ENCODE measurements at places on chromosomes 6 and 20.

GRCh38 chr6:20777801-20778200 is 243.5 kb downstream of the CDKAL1 start:
- no peak for DNase-seq
- H3K4me3 ChIP-seq: no peak overlapping the region
- no peaks in the 10 kb centered on the region for H3K27me3 ChIP-seq

DNA sequence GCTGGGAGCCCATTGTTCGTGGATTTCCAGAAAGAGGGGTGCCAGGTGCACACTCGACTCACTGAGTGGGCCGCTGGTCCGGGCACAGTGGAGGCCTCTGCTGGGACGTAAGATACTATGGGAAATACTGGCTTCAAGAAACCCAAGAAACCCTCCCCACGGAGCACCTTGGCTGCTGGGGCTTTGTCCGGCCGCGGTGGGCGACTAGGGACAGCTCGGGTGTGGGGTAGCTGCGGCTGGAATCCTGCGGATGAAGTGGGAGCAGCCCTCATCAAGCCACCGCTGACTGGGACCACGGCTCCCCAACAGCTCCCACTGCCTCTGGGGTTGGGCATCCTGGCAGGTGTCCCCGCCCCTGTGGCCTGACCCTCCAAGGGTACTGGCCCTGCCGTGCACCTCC is 69.5 kb upstream of the GATA5 start:
- H3K27me3 ChIP-seq: no peaks in the 10 kb centered on the region
- H3K4me1 ChIP-seq: peaks cover 17% of the 10 kb centered on the region
- H3K36me3 ChIP-seq: no peaks in the 10 kb centered on the region
- H3K27ac ChIP-seq: no peak overlapping the region
- DNase-seq: no peak
- no peak overlapping the region for H3K4me3 ChIP-seq

DNA sequence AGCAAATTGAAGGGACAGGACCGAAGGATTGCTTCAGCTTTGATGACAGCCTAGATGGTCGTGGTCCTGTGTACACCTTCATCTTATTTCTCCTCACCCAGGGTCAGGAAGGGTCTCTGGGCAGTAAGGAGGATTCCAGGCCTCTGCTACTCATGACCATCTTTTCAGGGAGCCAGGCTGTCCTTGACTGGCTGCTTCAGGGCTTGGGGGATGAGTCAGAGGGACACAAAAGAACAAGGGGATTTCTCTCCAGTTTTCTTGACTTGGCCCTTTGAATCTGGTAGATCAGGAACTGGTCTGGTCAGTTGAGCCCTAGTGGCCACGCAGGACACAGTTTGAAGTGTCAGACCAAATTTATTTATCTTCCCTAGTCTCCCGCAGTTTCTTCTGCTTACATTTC is 402.1 kb upstream of the CHD6 start:
- no peak overlapping the region for H3K27ac ChIP-seq
- H3K36me3 ChIP-seq: no peaks in the 10 kb centered on the region
- DNase-seq: no peak
- peaks cover 6% of the 10 kb centered on the region for H3K27me3 ChIP-seq
- no peak overlapping the region for H3K4me3 ChIP-seq

GRCh38 chr20:21288587-21289370 is 14.4 kb upstream of the XRN2 start:
- H3K27ac ChIP-seq: no peak overlapping the region
- no peaks in the 10 kb centered on the region for H3K4me1 ChIP-seq
- no peaks in the 10 kb centered on the region for H3K36me3 ChIP-seq
- no peak overlapping the region for H3K4me3 ChIP-seq
- DNase-seq: no peak

DNA sequence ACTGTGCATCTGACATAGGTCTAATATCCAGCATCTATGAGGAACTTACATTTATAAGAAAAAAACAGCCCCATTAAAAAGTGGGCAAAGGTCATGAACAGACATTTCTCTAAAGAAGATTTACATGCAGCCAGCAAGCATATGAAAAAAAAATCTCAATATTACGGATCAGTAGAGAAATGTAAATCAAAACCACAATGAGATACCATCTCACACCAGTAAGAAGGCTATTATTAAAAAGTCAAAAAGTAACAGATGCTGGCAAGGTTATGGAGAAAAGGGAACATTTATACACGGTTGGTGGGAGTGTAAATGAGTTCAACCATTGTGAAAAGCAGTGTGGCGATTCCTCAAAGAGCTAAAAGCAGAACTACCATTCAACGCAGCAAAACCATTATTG is 13.1 kb downstream of the METTL24 start:
- peak overlapping the region; percentile 76 for H3K27ac ChIP-seq
- H3K36me3 ChIP-seq: no peaks in the 10 kb centered on the region
- H3K4me3 ChIP-seq: no peak overlapping the region
- no peak for DNase-seq
- no peaks in the 10 kb centered on the region for H3K27me3 ChIP-seq

DNA sequence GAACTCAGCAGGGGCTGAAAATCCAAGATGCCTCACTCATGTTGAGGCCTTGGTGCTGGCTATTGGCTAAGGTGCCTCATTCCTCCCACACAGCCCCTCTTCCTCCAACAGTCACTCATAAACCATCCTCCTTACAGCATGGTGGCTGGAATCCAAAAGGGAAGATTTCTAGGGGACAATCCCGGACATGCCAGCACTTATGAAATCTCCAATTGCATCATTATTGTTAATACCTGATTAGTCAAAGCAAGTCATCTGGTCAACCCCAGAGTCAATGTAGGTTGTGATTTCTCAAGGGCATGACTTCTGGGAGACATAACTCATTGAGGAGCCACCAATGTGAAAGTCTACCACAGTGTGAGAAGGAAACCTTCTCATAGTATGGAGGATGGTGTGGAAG is 506.6 kb upstream of the NOX3 start:
- H3K27ac ChIP-seq: no peak overlapping the region
- no peak overlapping the region for H3K4me3 ChIP-seq
- peaks cover 6% of the 10 kb centered on the region for H3K4me1 ChIP-seq
- no peaks in the 10 kb centered on the region for H3K27me3 ChIP-seq
- no peak for DNase-seq

DNA sequence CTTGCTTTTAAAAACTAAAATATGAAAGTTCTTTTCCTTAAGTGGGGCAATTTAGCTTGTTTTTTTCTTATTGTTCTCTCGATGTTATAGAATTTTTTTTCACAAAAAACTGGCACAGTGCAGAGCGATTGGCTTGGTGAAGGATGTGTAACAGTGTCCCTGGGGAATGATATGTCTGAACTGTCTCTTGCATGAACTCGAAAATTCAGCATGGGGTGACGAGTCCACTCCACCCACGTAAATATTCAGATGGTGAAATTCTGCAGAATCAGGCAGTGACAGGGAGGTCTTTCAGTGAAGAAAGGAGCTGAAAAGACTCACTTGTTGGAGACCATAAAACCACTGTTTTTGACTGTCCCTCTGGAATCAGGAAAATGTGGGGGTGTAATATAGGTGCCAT is 505.3 kb downstream of the MMUT start:
- H3K36me3 ChIP-seq: no peaks in the 10 kb centered on the region
- no peak overlapping the region for H3K27ac ChIP-seq
- no peaks in the 10 kb centered on the region for H3K4me1 ChIP-seq
- H3K4me3 ChIP-seq: no peak overlapping the region

GRCh38 chr6:32741031-32741960 is at the start of gene HLA-DQA2:
TSS of gene HLA-DQA2 (plus strand) at chr6:32741391. CDS start at chr6:32741444, 53 bp downstream.
- no peaks in the 10 kb centered on the region for H3K4me1 ChIP-seq
- DNase-seq: no peak
- no peak within 1 kb of the TSS for H3K27ac ChIP-seq
- peaks cover 49% of the 10 kb centered on the region for H3K27me3 ChIP-seq

- H3K27ac ChIP-seq: no peak overlapping the region
- H3K4me3 ChIP-seq: no peak overlapping the region
- no peaks in the 10 kb centered on the region for H3K36me3 ChIP-seq
- H3K4me1 ChIP-seq: no peaks in the 10 kb centered on the region
- no peak for DNase-seq
Measured at GRCh38 chr6:6284221-6284966, 36.1 kb downstream of the F13A1 start.

DNA sequence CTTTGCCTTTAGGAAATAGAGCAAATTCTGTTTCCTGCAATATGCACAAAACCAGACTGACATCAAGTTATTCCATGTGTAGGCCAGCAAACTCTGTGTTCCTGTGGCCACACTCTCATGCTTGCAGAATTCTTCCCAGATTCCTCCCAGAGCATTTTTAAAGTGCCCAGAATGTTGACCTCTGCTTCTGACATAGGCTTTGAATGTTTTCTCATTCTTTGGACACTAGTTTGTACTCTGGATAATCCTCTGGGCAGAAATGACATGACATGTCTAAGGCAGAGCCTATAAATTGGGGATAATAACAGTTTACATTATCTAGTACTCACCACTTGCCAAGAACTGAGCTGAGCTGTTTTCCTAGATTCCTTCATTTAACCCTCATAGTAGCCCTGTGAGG is 9.2 kb upstream of the EFHC1 start:
- H3K27ac ChIP-seq: no peak overlapping the region
- H3K4me1 ChIP-seq: peaks cover 13% of the 10 kb centered on the region
- no peak for DNase-seq
- H3K36me3 ChIP-seq: no peaks in the 10 kb centered on the region
- no peaks in the 10 kb centered on the region for H3K27me3 ChIP-seq
- H3K4me3 ChIP-seq: no peak overlapping the region

- peaks cover 8% of the 10 kb centered on the region for H3K4me1 ChIP-seq
- no peak for DNase-seq
- H3K4me3 ChIP-seq: no peak overlapping the region
- no peaks in the 10 kb centered on the region for H3K36me3 ChIP-seq
- peaks cover 21% of the 10 kb centered on the region for H3K27me3 ChIP-seq
Measured at GRCh38 chr20:58636396-58636982, 14.6 kb upstream of the STX16 start.

- H3K4me1 ChIP-seq: peaks cover 26% of the 10 kb centered on the region
- DNase-seq: no peak
- no peak overlapping the region for H3K4me3 ChIP-seq
- no peaks in the 10 kb centered on the region for H3K36me3 ChIP-seq
- H3K27ac ChIP-seq: peak overlapping the region; percentile 0
Measured at GRCh38 chr6:147983581-147984366, 358.9 kb upstream of the SASH1 start.

DNA sequence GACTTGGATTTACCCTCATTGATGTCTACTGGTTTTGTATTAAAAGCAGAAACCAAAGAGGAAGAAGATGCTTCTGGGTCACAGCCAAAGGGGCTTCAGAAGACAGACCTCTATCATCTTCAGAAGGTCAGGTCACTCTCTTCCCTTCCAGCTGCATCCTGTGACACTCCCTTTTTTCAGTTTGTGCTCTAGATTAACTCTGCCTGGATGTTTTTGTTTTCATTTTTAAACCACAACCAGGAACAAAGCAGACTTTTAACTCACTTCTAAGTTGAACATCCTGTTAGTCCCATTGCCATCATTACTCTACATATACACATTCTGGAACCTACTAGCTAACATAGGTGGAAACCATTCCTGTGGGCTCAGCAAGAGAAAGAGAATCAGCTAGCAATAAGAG is 45.2 kb downstream of the AKIRIN2 start:
- no peak overlapping the region for H3K4me3 ChIP-seq
- peaks cover 34% of the 10 kb centered on the region for H3K36me3 ChIP-seq
- H3K4me1 ChIP-seq: peaks cover 6% of the 10 kb centered on the region
- no peaks in the 10 kb centered on the region for H3K27me3 ChIP-seq
- no peak overlapping the region for H3K27ac ChIP-seq

DNA sequence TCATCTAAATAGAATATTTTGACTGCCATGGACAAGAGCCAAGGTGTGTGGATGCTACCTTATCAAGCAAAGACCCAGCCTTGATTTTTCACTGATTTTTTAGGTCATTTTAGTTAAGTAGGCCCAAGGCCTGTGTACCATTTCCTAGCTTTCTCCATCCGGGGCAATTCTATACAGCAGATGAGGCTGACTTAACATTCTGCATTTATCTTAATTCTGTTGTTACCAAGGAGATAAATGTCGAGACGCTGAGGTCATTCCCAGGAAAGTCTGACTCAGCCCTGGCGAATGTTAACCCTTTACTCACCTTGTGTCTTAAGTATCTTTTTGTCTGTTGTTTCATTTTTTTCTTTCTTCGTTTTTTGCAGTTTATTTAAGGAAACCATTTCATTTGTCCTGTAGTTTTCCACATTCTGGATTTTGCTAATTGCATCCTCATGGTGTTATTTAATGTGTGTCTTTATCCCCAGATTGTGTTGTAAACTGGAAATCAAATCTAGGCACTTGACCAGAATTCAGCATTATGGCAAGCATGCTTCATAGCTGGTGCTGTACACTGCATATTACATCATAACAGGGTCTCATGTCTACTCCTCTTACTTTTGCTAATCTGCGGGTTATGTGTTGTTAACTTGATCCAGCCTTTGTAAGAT is 277.0 kb downstream of the CDKAL1 start:
- H3K36me3 ChIP-seq: peaks cover 21% of the 10 kb centered on the region
- no peak overlapping the region for H3K4me3 ChIP-seq
- peak overlapping the region; percentile 94 for H3K27ac ChIP-seq

- peaks cover 11% of the 10 kb centered on the region for H3K4me1 ChIP-seq
- H3K27me3 ChIP-seq: peaks cover 2% of the 10 kb centered on the region
- H3K4me3 ChIP-seq: no peak overlapping the region
- H3K36me3 ChIP-seq: no peaks in the 10 kb centered on the region
- no peak overlapping the region for H3K27ac ChIP-seq
- no peak for DNase-seq
Measured at GRCh38 chr6:51352506-51353029, 533.9 kb downstream of the TFAP2B start.

- DNase-seq: no peak
- no peak overlapping the region for H3K4me3 ChIP-seq
- H3K27me3 ChIP-seq: peaks cover 5% of the 10 kb centered on the region
- H3K4me1 ChIP-seq: peaks cover 11% of the 10 kb centered on the region
- H3K36me3 ChIP-seq: peaks cover 3% of the 10 kb centered on the region
Measured at GRCh38 chr6:6843057-6843627, 254.6 kb downstream of the LY86 start.

GRCh38 chr20:48826069-48826468 is 1.7 kb downstream of the PREX1 start:
- H3K36me3 ChIP-seq: no peaks in the 10 kb centered on the region
- no peak overlapping the region for H3K27ac ChIP-seq
- no peak for DNase-seq
- H3K27me3 ChIP-seq: peaks cover 76% of the 10 kb centered on the region

GRCh38 chr6:157521362-157522335 is 140.7 kb downstream of the ZDHHC14 start:
- no peak overlapping the region for H3K27ac ChIP-seq
- H3K4me3 ChIP-seq: no peak overlapping the region
- H3K27me3 ChIP-seq: no peaks in the 10 kb centered on the region
- no peaks in the 10 kb centered on the region for H3K36me3 ChIP-seq

- H3K4me1 ChIP-seq: peaks cover 21% of the 10 kb centered on the region
- DNase-seq: no peak
- peaks cover 8% of the 10 kb centered on the region for H3K36me3 ChIP-seq
- H3K4me3 ChIP-seq: no peak overlapping the region
Measured at GRCh38 chr6:15476631-15477380, 186.0 kb downstream of the DTNBP1 start.

GRCh38 chr20:19935842-19936241 is 81.3 kb upstream of the NAA20 start:
- H3K4me1 ChIP-seq: peaks cover 52% of the 10 kb centered on the region
- peak; percentile 70 for DNase-seq
- peak overlapping the region; percentile 82 for H3K27ac ChIP-seq
- peaks cover 10% of the 10 kb centered on the region for H3K36me3 ChIP-seq
- H3K4me3 ChIP-seq: no peak overlapping the region

GRCh38 chr20:8646716-8647115 is 422.2 kb upstream of the PLCB4 start:
- H3K36me3 ChIP-seq: peaks cover 29% of the 10 kb centered on the region
- DNase-seq: no peak
- peak overlapping the region; percentile 33 for H3K27ac ChIP-seq
- no peaks in the 10 kb centered on the region for H3K27me3 ChIP-seq
- H3K4me1 ChIP-seq: peaks cover 28% of the 10 kb centered on the region
- no peak overlapping the region for H3K4me3 ChIP-seq
